ENCODE measurements at places on chromosomes 7 and 10. TPM values are rescaled to one million over a fixed set of nuclear protein-coding genes. Genes with fewer than 3 reads are reported as not detected.

ENTPD1 gene
- 8.1 TPM for polyA plus RNA-seq

KLLN gene
- polyA plus RNA-seq: 0.60 TPM

LIPK gene
- not detected for polyA plus RNA-seq

OR9A2 gene
- not detected for polyA plus RNA-seq

GSDME gene
- 29.2 TPM for polyA plus RNA-seq

CYP2C8 gene
- polyA plus RNA-seq: 0.12 TPM

IFIT1 gene
- 23.0 TPM for polyA plus RNA-seq

RHOBTB1 gene
- polyA plus RNA-seq: 12.0 TPM

GIMAP8 gene
- polyA plus RNA-seq: 22.8 TPM

AKR1B1 gene
- polyA plus RNA-seq: 66.5 TPM

All from ovary (tissue), 10 donors.